ENCODE measurements at places on chromosomes 7 and 10.

DNA sequence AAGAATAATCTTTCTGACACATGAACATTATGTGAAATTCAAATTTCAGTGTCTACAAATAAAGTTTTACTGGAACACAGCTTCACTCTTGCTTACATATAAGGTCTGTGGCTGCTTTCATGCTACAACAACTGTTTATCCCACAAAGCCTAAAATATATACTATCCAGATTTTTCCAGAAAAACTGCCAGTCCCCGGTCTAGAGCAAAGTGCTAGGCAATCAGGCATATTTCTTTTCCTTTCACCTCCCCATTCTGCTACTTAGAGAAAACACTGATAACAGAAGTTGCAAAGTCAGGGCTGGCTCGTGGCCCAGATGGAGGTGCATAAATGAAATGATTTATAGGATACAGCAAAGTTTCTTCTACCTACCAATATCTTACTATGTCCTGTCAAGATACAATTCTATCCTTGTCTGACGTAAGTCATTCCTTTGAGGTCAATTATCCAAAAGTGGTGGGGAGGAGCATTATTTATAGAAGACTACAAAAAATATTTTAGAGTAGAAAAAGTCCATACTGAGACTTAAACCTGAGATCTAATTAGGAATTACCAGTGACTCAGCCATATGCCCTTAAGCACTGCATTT is 384.1 kb downstream of the NXPH1 start:
- no peak for DNase-seq
- H3K4me3 ChIP-seq: no peak overlapping the region
- no peaks in the 10 kb centered on the region for H3K36me3 ChIP-seq
- H3K4me1 ChIP-seq: no peaks in the 10 kb centered on the region
- H3K27me3 ChIP-seq: no peaks in the 10 kb centered on the region
- no peak overlapping the region for H3K27ac ChIP-seq

DNA sequence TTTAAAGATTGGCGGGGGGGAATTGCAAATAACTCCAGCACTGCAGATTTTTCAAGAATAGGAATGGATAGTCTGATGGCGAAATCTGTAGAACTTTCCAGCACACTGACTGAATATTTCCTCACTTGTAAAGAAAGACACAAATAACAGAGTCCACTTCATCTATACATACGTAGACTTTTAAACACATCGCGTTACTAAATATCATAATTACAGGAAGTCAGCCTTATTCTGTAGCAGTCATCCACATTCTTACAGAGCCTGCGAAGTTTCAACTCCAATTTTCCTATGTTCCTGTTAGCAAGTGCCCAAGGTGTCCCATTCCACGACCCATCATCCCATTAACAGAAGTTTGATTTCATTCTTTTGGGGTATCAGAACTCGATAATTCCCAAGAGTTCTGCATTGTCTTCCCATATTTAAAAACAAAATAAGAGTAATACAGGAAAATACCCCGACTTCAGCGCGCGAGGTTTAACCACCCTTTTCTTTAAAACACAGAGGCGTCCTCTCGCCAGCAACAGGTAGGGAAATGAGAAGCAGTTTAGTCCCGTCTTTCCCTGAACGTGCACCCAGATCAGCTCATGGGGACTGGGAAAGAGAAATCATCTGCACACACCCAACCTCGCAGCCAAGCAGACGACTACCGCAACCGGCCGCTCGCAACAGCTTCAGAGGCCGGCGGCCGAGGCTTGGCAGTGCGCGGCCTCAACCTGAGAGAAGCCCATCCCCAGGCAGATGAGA is 880 bp downstream of the HERC4 start:
- peaks cover 13% of the 10 kb centered on the region for H3K36me3 ChIP-seq
- peaks cover 47% of the 10 kb centered on the region for H3K4me1 ChIP-seq
- H3K27me3 ChIP-seq: peaks cover 2% of the 10 kb centered on the region
- H3K27ac ChIP-seq: peak overlapping the region; percentile 90
- DNase-seq: no peak
- H3K4me3 ChIP-seq: peak overlapping the region; percentile 97

- peaks cover 6% of the 10 kb centered on the region for H3K4me1 ChIP-seq
- H3K27me3 ChIP-seq: peaks cover 7% of the 10 kb centered on the region
- no peak overlapping the region for H3K4me3 ChIP-seq
- peak; percentile 15 for DNase-seq
These were observed 126.5 kb downstream of the SH2D4B start for GRCh38 chr10:80664071-80664680.

GRCh38 chr7:98458090-98458875 is 57.4 kb upstream of the BAIAP2L1 start:
- H3K4me3 ChIP-seq: no peak overlapping the region
- H3K36me3 ChIP-seq: no peaks in the 10 kb centered on the region
- DNase-seq: no peak
- H3K27ac ChIP-seq: no peak overlapping the region
- H3K4me1 ChIP-seq: no peaks in the 10 kb centered on the region
- no peaks in the 10 kb centered on the region for H3K27me3 ChIP-seq

- no peak overlapping the region for H3K27ac ChIP-seq
- peaks cover 7% of the 10 kb centered on the region for H3K27me3 ChIP-seq
- no peak overlapping the region for H3K4me3 ChIP-seq
These were observed 121.3 kb downstream of the AVL9 start for GRCh38 chr7:32616625-32617024.

- no peaks in the 10 kb centered on the region for H3K36me3 ChIP-seq
- no peak for DNase-seq
- no peaks in the 10 kb centered on the region for H3K27me3 ChIP-seq
- H3K4me1 ChIP-seq: no peaks in the 10 kb centered on the region
- no peak overlapping the region for H3K4me3 ChIP-seq
These were observed 183.3 kb downstream of the SEMA3E start for GRCh38 chr7:83465643-83466042.

DNA sequence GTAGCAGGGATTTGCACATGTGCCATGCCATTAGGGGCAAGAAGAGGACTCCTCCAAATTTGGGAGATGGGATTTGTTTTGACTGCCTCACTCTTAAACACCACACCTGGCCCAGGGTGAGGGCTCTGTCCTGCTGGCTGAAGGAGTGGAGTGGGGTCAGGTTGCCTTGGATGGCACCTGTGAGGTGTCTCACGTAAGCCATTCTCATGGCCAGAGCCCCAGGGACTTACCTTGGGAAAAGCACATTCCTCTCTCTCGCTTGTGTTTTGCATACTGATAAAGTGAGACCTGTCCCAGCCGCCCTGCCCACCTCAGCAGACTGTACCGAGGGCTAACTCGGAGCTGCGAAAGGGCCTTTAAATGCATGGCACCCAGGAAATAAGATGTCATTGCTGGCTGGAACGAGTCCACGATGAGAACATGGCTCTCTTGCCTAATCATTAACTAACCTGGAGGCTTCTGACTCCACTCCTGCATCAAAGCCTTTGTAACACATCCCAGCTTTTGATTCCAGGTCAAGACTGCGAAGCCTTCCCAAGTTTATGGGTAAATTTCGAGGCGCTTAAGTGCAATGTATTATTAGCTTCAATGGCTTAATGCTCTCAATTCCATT is 184.0 kb upstream of the RNF32 start:
- no peaks in the 10 kb centered on the region for H3K36me3 ChIP-seq
- no peak for DNase-seq
- no peak overlapping the region for H3K27ac ChIP-seq
- H3K4me3 ChIP-seq: no peak overlapping the region
- H3K4me1 ChIP-seq: peaks cover 4% of the 10 kb centered on the region
- peaks cover 9% of the 10 kb centered on the region for H3K27me3 ChIP-seq

DNA sequence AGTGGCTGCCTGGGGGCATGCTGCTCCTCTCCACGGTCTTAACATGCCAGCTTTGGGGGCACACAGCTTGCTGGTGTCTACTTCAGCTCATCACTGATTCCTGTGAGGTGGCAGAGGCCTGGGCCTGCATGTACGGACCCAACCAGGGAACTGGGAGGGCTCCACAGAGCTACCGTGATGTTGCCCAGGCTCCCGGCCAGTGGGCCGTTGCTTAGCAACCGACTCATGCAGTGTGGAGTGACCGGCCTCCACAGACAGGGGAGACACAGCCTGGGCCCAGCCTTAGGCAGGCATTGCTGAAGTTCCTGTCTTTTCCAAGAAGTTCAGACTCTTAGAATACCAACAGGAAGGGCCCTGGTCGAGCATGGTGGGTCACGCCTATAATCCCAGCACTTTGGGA is 25.8 kb upstream of the SH2B2 start:
- no peaks in the 10 kb centered on the region for H3K27me3 ChIP-seq
- no peaks in the 10 kb centered on the region for H3K4me1 ChIP-seq
- no peak for DNase-seq
- H3K36me3 ChIP-seq: no peaks in the 10 kb centered on the region
- H3K4me3 ChIP-seq: no peak overlapping the region
- H3K27ac ChIP-seq: no peak overlapping the region

DNA sequence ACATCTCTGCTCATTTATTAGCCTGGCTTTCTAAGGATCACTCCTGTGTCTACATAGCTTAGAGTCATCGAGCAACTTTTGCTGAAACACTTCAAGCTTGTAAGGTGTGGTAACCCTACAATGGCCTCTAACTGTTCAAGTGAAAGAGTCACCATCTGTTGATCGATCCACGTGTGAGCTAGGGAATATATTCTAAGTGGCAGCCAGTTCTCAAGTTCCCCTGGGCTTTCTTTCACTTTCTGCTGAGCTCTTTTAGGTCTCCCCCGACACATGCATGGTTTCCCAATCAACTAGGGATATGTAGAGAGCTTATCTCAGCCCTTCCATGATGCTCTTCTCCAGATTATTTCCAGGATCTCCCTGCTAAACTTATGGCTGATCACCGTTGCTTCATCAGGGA is 15.5 kb downstream of the AOAH start:
- H3K4me1 ChIP-seq: peaks cover 60% of the 10 kb centered on the region
- H3K4me3 ChIP-seq: peak overlapping the region; percentile 15
- H3K36me3 ChIP-seq: peaks cover 46% of the 10 kb centered on the region
- H3K27me3 ChIP-seq: no peaks in the 10 kb centered on the region
- H3K27ac ChIP-seq: peak overlapping the region; percentile 37
- no peak for DNase-seq

- H3K4me1 ChIP-seq: no peaks in the 10 kb centered on the region
- no peak for DNase-seq
- no peak overlapping the region for H3K27ac ChIP-seq
These were observed 2.9 kb upstream of the AKR1C8 start for GRCh38 chr10:5187867-5188266.

- no peak for DNase-seq
- H3K27ac ChIP-seq: no peak overlapping the region
- H3K27me3 ChIP-seq: peaks cover 45% of the 10 kb centered on the region
- peaks cover 2% of the 10 kb centered on the region for H3K36me3 ChIP-seq
- H3K4me3 ChIP-seq: no peak overlapping the region
- H3K4me1 ChIP-seq: peaks cover 9% of the 10 kb centered on the region
These were observed 11.5 kb downstream of the SHH start for GRCh38 chr7:155800741-155801267.

DNA sequence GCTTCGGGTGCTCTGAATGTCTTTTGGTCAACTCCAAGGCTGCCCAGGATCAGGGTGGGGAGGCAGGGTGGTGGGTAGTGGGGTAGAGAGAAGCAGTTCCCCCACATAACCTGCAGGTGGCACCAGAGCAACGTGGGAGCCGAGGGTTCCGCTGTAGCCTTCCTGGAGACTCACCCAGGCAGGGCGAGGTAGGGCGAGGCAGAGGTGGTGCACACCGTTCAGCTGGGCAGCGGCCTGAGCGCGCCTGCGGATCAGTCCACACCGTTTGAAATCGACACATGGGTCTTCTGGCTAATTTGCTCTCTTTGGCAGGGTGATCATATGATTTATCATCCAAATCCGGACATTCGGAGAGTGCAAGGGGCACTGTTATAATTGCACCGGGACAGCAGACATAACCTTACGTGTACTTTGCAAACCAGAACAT is 41.4 kb upstream of the MAP3K8 start:
- DNase-seq: peak; percentile 67
- no peaks in the 10 kb centered on the region for H3K36me3 ChIP-seq
- no peak overlapping the region for H3K27ac ChIP-seq

GRCh38 chr7:130228840-130229502 is 21.3 kb downstream of the SSMEM1 start:
- no peak overlapping the region for H3K4me3 ChIP-seq
- H3K27ac ChIP-seq: no peak overlapping the region
- no peaks in the 10 kb centered on the region for H3K36me3 ChIP-seq

DNA sequence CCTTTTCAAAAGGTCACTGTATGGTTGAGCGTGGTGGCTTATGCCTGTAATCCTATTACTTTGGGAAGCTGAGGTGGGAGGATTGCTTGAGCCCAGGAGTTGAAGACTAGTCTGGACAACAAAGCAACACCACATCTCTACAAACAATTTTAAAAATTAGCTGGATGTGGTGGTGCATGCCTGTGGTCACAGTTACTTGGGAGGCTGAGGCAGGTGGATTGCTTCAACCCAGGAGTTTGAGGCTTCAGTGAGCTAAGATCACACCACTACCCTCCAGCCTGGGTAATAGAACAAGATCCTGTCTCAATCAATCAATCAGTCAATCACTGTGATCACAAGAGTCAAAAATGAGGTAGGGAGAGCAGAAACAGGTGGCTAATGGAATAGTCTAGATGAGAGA is 97.0 kb downstream of the SUGCT start:
- H3K36me3 ChIP-seq: no peaks in the 10 kb centered on the region
- no peak overlapping the region for H3K4me3 ChIP-seq
- no peak for DNase-seq
- no peaks in the 10 kb centered on the region for H3K27me3 ChIP-seq
- no peak overlapping the region for H3K27ac ChIP-seq

DNA sequence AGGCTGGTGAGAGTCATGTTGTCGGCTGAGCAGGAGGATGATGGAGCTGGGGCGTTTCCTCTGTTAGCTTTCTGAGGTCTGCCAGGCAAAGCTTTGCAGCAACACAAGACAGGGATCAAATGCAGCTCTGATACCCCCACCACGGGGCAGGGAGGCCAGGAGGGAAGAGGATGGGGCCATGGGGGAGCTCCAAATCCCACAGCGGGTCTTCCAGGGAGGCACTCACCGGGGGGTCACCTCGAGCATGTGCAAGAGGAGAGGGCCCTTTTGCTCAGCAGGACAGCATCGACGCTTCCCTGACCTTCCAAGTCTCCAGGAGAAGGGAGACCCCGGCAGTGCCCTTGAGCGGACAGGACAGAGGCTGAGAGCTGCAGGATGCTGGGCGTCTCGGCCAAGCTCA is 127.5 kb downstream of the WDR37 start:
- DNase-seq: no peak
- H3K27ac ChIP-seq: no peak overlapping the region
- no peaks in the 10 kb centered on the region for H3K4me1 ChIP-seq
- H3K4me3 ChIP-seq: no peak overlapping the region

Data from activated T-helper 1 cell treated with anti-CD3 and anti-CD28 coated beads, Interleukin-12 subunit alpha, Interleukin-12 subunit beta, Interleukin-2, Interleukin-4 antibody, amounts not matched to agents 30 ng/mL and 10 ng/mL and 1 ng/mL, durations not matched to agents 14 hours and 24 hours and 36 hours (primary cell).